KBM-7 (cell line): ENCODE measurements at places on chromosomes 3 and 15.

GRCh38 chr3:148681080-148681479 lies 16.6 kb upstream of the AGTR1 start:
- no peak for DNase-seq

DNA sequence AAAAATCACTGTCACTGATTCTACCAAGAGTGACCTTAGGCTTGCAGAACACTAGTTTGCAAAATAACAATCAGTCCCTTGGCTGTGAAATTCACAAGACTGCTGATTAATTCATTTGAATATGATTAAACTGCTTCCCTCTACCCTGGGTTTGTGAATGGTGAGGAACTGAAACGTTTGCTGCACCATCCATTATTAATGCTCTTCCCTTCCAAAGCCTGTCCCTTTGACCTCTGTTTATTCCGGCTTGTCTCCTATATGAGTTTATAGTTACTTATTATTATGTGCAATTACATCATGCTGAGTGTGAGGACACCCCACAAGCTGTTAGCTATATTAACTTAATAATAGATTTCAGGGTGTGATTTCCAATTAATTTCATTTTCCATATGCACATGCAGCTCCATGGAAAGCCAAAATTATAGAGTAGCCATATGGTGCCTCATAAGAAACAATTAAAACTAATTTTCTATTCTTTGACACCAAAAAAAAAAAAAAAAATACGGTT lies 96.5 kb downstream of the SUCLG2 start:
- DNase-seq: no peak

GRCh38 chr15:68626283-68626682 lies 47.5 kb downstream of the CORO2B start:
- DNase-seq: no peak

- peak; percentile 14 for DNase-seq
Observed at GRCh38 chr3:142285083-142285517, 59.7 kb upstream of the GK5 start.

GRCh38 chr15:43771816-43772215 lies 5.0 kb downstream of the ELL3 start:
- no peak for DNase-seq

- DNase-seq: no peak
Observed at GRCh38 chr15:92870010-92870591, 30.0 kb upstream of the CHD2 start.

GRCh38 chr3:126293370-126294082 lies 63.7 kb downstream of the KLF15 start:
- no peak for DNase-seq

DNA sequence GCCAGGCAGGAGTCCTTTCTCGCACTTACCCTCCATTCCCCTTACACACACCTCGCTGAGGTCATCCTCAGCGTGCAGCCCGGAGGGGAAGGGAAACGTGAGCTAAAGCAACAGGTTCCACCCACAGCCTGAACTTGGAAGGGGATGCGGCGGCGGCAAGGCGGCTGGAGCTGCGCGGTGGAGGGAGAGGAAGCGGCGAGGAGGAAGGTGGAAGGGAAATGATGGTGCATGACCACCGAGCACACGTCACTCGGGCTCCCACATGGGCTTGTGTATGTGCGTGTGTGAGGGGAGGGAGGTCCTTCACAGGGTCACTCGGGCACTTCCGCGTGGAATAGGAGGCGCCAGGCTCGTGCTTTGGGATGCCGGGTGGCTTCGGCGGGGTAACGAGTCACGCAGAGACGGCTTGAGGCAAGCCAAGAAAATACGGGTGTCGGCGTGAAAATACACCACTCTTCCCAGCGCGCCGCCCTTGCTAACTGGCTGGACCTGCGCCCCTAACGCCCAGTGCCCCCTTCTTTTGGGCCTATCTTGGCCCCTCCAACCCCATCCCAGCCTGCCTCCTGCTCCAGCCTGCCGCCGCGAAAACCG lies 225.5 kb upstream of the IL12A start:
- peak; percentile 87 for DNase-seq

DNA sequence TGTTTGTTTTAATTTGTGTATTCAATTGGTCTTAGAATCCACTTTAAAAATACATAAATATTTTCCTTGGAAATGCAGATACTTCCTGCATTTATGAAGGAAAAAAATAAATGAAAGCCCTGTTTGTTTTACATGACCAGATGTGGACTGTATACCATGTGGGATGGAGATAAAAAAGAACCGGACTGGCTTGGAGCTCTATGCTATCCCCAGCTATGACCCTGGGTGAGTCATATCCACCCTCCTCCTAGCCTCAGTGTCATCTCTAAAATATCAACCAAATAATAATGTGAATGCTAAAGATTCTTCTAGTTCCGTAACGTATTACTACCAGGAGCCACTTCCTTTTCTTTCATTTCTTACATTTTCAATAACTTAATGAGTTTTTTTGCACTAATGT lies 44.5 kb upstream of the PDZRN3 start:
- DNase-seq: no peak

GRCh38 chr3:10008588-10009344 lies 17.5 kb upstream of the FANCD2 start:
- no peak for DNase-seq

- DNase-seq: no peak
Observed at GRCh38 chr15:67319961-67320360, 65.4 kb downstream of the IQCH start.

DNA sequence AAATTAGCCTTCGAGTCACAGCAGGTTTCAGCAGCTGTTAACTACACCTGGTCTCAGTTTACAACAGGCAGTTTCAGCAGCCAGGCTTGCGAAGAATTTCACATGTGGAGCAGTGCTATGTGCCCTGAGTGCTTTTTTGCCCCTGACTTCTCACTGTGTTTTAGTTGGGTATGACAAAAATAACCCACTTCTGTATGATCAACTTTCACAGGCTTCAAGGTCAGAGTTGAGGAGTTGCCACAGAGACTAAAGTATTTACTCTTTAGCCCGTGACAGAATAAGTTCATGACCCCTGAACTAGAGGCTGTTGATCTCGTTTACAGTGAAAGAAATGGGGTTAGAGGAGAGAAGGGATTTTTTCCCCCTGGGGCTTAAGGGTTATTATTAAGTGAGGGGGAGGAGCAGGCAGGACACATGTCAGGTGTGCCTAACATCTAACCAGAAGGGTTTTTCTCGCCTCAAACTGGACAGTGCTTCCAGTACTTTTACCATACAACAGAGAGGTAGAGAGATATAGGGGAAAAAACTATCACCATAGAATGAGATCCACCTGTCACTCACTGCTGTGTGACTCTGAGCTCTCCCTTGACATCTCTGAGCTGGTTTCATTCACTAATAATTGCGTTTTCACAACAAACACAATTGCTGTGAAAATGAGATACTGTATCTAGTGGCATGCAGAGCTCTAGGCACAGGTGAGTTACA lies 14.0 kb upstream of the TOPBP1 start:
- no peak for DNase-seq

GRCh38 chr3:186784820-186785494 lies 1.6 kb downstream of the EIF4A2 start:
- DNase-seq: peak; percentile 24

GRCh38 chr3:10992017-10992942 lies at the start of gene SLC6A1:
Gene SLC6A1 (plus strand): TSS chr3:10992748. CDS start chr3:11017212, 24,464 bp downstream.
- DNase-seq: peak; percentile 40

- DNase-seq: no peak
Observed at GRCh38 chr3:195080125-195080524, 190.8 kb downstream of the XXYLT1 start.
